ENCODE measurements at places on chromosomes 13 and 19.

GRCh38 chr13:30307194-30307970 lies at the start of gene KATNAL1:
KATNAL1 (minus strand) TSS chr13:30307551; CDS start chr13:30283777, 23,774 bp downstream.
- DNase-seq, result peak; percentile 86

DNA sequence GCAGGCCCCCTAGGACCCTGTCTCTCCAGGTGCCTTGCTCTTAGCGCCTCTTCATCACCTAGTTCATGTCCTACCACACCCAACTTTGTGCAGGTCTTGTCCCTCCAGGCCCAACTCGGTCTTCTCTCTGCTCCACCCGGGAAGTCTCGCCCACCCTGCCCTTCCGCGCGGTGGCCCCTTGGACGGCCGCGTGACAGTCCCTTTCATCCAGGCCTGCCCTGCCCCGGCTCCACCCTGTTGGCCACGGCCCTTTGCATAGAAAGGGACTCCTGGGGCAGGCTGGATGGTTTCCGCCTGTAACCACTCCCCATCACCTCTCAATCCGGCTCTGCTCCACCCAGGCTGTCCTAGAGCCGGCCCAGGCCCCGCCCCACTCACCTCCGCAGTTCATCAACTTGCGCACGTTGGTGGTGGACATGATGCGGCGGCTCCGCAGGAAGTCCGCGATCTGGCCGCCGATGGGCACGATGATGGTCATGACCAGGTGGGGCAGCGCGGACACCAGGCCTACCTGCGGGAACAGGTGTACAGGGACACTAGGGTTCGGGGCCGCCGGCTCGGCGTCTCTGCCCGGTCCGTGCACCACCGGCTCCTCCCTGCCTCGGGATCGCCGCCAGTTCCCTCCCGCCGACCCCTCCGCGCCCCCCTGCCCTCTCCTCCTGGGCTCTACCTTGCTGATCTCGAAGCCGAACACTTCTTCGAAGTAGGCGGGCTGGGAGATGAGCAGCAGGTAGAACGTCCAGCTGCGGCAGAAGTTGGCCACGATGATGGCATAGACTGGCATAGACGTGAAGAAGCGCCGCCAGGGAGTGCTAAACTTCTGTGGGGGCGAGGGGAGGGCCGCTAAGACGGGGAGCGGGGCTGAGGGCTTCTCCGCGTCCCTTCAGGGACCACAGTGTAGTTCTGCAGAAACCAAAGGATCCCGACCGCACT lies 7.2 kb downstream of the GFY start:
- no peak for DNase-seq

DNA sequence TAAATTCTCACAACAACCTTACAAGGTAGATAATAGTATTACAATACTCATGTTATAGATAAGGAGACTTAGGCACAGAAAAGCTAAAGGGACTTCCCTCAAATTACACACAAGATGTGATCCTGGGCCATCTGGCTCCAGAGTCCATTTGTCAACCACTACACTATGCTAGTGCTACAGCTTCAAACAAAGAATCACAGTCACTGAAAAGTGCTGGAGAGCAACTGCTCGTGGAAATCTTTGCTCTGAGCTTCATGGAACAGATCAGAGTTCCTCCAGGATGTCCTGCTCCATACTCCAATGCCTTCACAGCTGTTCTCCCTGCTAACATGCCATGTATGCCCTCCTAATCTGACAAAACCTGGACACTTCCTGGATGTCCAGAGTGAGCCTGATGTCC lies 271.2 kb downstream of the ENOX1 start:
- DNase-seq, result no peak

DNA sequence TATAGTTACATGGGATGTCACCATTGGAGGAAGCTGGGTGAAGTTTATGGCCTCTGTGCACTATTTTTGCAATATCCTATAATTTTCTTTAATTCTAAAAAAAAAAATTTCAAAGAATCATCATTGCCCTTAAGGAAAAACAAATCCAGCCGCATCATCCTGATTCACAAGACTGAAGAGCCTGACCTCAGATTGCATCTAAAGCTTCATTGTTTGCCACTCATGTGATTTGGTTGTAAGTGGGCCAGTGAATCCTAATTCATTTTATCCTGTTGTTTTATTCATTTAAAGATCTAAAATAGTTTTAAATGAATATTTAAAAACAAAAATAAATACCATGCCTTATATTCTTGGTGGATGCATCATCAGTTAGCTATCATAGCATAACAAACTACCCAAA lies 504.5 kb downstream of the TBC1D4 start:
- DNase-seq, result no peak

GRCh38 chr19:21483589-21484170 lies 21.7 kb upstream of the ZNF429 start:
- DNase-seq, result peak; percentile 40

DNA sequence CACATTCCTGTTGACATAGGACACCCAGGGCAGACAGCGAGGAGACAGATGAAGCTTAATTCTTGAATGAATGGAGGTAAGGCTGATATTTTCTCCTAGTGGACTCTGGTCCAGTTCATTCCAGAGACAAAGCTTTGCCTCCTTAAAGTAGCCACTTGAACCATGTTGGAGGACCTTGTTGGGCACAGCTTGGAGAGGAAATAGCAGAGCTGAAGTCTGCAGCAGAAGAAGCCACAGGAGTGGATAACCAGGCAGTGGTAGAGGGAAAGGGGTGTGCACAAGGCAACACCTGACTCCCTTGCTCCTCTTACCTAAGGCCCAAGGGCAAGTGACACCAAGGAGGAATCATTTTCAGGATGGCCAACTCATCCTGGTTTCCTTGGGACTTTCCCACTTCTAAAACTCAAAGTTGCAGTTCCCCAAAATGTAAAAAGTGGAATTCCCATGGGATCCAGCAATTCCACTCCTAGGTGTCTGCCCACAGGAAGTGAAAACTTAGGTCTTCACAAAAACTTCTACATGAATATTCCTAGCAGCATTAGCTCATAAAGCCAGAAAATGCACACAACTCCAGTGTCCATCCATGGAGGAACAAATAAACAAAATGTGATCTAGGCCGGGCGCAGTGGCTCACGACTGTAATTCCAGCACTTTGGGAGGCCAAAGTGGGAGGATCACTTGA lies 6.6 kb upstream of the RFX2 start:
- DNase-seq, result no peak

- no peak for DNase-seq
Measured at GRCh38 chr19:34601071-34601470, 75.9 kb downstream of the SCGB2B2 start.

- no peak for DNase-seq
Measured at GRCh38 chr19:45790942-45791341, 1.7 kb downstream of the DMWD start.

DNA sequence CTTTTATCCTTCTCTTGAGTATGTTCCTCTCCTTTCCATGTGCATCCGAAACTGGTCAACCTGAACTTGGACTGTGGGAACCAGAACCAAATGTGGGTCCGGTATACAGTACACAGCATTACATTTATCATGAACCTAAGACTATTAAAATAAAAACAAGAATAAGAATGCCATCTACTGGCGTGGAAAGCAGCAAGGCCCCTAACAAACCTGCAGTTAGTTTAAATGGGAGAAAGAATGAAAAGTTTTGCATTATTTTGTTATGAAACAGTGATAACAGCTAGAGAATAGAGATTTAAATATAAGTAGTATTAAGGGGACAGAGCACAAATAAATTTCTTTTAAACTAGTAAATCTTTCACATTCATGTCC lies 159.5 kb downstream of the RBM26 start:
- no peak for DNase-seq

DNA sequence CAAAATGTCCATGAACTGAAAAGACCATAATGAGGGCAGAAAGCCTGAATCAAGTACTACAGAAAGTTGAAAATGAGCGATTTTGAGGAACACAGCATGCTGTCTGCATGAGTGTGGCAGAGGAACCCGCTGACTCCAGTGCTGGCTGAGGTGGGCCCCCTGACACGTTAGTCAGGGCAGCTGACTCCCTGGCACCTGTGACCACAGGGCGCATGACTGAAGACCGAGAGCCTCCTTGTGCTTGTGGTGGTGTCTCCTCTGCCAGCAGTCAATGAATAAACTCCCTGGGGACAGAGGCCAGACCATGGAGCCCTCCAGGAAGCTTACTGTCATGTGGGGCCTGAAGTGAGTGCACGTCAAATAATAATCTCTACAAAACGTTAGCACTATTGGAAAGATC lies 38.4 kb upstream of the VSTM2B start:
- no peak for DNase-seq

DNA sequence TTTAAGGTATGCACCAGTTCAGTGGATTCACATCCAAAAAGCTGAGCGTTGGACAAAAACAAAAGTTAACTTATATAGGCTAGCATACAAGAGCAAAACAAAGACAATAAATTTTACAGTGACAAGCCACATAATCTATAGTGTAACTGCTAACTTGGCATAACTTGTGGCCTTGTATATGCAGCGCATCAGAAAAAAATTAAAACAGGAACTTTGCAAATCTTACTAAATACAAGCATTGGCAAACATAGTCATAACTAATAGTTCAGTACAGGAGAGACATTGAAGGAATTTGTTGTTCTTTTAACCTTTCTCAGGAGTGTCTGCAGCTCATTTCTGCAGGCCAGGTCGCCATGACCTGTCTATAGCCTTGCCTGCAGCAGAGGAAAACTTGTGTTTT lies 54.6 kb downstream of the OR10H4 start:
- DNase-seq, result no peak

DNA sequence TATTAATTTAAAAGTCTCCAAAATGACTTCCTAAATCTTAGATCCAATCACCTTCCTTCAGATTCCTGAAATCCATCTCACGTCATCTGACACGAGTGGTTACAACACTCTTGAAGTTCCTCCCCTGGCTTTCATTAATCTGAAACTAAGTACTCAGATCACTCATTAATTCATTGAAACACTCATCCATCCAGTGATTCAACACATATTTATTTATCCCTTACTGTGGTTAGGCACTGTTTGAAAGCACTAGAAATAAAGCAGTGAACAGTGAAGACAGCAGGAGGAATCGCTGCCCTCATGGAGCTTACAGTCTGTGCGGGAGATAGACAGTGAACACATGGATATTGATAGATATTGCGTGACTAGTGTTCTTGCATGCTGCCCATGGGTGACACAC lies 472.4 kb downstream of the DCT start:
- no peak for DNase-seq

DNA sequence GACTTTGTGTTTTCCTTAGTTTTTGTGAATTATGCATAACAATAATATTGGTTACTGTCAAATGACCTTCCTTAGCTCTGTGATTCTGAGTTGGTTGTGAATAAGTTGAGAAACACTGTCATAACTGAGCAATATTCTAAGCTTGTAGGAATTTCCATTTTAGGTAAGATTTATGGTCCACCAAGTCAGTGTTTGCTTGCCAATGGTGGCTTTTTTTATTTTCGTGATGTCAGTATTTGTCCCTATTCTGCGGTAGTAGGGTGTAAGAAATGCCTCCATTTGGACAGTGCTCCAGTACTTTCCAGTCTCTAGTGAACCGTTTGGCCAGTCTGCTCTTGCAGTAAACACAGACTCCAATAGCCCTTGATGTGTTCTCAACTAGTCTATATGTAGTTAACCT lies 94.7 kb downstream of the FRY start:
- DNase-seq, result no peak

DNA sequence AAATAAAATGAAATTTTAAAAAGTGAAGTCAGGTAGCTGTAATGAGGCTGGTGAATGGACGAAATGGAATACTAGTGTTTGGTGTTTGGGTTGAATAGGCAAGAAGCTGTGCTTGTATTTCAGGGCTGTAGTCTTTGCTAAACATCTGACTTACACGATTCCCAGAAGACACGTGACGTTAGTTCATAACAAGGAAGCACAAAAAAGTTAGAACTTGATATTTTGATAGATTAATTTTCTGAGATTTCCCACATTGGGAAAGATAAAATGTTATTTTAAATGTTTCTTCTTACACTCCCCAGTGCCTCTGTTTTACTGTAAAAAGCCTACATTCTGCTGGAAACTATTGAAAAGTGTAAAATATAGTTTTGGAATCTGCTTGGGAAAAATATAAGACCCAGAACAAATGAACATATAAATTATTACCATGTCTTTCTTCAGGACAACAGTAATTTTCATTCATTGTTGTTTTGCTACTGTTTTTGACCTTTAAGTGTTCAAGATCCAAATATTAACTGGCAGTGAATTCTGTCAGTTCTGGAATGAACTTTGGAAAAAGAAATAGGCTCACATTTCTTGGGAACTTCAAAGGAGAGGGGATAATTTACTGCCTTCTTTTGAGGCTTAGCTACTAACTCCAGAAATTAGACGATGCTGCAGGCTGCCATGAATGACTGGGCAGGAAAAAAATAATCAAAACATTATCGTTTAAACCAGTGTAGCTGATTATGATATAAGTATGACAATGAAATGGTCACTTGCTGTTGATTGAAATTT lies 241.3 kb downstream of the SLITRK6 start:
- no peak for DNase-seq

DNA sequence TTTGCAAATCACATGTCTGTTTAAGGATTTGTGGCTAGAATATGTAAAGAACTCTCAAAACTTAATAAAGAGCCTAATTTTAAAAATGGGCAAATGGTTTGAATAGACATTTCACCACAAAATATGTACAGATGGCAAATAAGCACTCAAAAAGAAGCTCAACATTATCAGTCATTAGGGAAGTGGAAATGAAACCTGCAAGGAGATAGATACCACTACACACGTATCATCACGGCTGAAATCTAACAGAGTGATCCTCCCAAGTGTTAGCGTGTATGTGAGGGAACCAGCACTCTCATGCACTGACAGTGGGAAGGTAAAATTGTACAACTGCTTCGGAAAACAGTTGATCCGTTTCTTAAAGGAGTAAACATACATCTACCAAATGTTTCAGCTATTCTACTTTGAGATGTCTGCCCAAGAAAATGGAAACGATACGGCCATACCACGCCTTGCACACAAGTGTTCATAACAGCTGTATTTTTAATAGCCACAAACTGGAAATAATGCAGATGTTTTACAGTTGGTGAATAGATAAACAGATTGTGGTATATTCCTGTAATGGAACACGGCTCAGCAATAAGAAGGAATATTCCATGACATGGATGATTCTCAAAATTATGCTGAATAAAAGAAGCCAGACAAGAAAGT lies 14.5 kb downstream of the ARHGEF7 start:
- DNase-seq, result no peak

DNA sequence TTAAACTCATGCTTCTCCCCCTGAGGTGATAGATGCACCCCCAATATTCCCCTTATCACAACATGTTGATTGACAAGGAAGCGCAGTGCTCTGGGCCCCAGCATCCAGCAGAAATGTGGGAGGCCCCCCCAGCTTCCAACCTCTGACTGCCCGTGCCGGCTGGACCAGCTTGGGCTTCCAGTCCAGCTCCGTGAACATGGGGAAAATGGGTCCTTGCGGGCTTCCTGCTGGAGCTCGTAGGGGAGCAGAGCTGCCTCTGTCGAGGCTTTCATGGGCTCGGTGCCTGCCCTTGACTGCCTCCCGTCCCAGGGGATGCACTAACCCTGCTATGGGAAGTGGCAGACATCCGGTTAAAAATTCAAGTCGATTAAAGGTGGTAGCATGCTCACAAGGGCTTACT lies 188.9 kb downstream of the COL4A1 start:
- DNase-seq, result no peak

DNA sequence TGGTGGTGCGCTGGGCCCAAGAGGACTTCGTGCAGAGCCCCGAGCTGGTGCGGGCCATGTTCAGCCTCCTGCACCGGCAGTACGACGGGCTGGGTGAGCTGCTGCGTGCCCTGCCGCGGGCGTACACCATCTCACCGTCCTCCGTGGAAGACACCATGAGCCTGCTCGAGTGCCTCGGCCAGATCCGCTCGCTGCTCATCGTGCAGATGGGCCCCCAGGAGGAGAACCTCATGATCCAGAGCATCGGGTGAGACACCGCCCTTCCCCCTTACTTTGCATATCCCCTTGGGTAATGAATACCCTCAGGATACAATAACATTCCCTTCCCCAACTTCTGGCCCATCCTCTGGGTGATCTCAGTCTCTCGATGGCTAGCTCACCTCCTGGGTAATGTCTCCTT lies 60.9 kb downstream of the RYR1 start:
- no peak for DNase-seq
